EH (cell line): ENCODE measurements at places on chromosomes 4 and X.

DNA sequence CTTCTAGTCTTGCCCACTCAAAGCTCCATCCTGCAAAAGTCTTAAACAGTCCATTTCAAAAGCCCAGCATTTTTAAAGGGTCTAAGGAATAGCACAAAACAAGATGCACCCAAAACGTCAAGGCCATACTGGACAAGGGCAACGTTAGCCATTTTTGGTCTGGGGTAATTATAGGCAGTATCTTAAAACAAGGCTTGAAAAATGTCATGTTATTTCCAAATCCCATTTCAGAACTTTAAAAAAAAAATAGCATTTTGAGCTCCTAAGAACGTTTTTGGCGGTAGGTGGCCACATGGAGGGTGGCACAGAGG is 584 bp upstream of the TMEM165 start:
- DNase-seq: no peak

DNA sequence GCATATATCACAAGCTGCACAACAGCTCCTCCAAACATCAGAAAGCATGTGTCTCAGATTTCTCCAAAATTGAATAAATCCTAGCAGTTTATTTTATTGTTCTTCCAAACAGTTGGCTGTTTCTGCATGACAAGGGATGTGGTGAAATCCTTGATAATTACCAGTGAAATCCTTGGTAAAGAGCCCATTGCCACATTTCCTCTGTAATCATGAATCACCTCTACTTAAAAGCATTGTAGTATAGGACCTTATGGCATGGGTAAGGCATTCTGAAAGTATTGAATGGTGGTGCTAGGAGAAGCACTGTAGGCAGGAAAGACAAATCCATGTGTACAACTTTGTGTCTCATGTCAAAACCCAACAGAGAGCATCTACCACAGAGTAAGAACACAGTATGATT is 135.8 kb upstream of the NDST3 start:
- DNase-seq: peak; percentile 5

DNA sequence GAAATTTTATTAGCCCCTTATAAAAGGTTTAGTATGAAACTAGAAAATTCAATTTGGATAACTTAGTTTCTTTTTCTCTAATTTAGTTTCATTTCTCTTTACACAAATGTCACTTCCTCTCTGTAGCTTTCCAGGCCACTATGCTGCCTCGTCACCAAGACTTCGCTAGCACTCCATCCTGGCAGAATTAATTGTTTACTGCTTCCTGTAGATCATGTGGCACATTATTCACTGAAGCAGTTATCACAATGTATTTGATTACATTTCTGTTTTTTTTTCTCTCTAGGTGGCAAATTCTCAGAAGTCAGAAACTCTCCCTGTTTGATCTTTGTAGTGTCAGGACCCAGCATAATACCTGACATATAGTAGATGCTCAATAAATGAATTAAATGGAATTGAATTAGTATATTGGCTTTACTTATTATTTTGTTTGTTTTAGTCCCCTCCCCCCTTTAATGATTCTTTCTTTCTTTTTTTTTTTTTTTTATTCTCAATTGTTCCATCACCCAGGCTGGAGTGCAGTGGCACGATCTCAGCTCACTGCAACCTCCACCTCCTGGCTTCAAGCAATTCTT is 9.3 kb upstream of the SAT1 start:
- no peak for DNase-seq

- DNase-seq: no peak
Observed at GRCh38 chr4:100708776-100709175, 191.0 kb upstream of the EMCN start.

- DNase-seq: peak; percentile 13
Observed at GRCh38 chr4:99134586-99134985, 9.5 kb downstream of the ADH4 start.

GRCh38 chr4:5924461-5925125 is 31.7 kb upstream of the CRMP1 start:
- DNase-seq: no peak

- no peak for DNase-seq
Observed at GRCh38 chrX:125757794-125758564, 408.1 kb downstream of the DCAF12L2 start.

DNA sequence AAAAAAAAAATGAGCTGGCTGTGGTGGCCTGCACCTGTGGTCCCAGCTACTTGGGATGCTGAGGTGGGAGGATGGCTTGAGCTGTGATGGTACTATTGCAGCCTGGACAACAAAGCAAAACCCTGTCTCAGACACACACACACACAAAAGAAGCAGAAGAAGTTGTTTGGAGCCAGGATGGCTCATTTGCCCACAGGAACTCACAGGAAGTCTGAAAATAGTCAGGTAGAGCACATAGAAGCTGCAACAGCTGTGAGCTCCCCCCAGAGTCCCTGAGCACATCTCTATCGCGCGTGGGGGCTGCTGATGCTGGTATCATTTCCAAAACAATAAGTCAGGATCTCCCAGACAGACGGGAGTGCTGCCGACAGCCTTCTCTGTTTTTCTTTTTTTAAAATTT is 13.4 kb upstream of the DHRSX start:
- DNase-seq: no peak

DNA sequence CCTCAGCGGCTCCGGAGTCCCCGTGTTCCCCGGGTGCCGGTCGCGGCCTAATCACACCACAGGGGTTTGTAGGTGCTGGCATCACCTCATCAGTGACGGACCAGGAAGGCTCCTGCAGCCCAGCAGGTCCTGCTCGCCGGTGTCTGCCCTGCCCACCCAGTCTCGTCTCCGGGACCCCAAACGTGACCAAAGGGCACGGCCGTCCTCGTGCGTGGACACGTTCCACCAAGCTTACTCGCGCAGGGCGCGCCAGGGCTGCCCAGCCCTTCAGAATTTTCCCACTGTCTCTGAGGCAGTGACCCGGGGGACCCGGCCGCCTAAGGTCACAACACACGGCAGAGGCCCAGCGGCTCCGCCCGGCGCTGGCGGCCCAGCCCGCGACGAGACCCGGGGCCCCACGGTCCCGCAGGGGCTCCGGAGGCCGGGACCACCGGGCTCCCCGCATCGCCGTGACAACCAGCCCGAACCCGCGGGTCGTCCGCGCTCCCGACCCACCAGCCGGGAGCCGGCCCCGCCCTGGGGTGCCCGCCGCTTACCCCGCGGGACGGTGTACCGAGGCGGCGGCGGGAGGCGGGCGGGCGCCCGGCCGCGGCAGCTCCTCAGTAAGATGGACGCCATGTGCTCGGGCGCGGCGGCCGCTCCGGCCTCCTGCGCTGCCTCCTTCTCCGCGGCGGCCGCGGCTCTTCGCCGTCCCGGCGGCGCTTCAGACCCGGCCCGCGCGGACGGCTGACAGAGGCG is 454 bp downstream of the LETM1 start:
- peak; percentile 17 for DNase-seq

DNA sequence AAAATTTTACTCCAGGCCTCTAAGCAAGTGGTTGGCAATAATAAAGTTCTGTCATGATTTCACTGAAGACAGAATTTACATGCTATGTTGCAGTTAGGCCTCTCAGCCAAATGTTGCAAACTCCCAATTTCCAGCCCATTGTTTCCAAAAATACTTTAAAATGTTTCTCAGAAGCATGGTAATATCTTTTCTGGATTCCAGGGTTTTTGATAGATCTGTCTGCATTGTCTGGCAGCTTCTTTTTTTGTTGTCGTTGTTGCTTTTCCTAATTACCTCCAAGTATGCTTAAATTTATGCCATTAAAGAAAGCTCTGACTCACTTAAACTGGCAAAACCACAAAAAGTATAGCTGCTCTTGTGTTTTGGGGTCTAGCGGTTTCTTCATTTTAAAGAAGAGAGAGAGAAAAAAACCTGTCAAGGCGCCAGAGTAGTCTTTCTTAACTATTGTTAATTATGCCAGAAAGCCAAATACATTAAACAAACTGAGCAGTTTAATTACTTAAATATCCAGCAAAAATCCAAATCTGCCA is 97.0 kb downstream of the AGTR2 start:
- DNase-seq: no peak

- no peak for DNase-seq
Observed at GRCh38 chr4:472881-473569, 25.9 kb downstream of the ZNF721 start.

GRCh38 chr4:105956569-105956968 is 61.3 kb downstream of the NPNT start:
- peak; percentile 46 for DNase-seq

GRCh38 chr4:140754918-140755773 is 1.0 kb downstream of the TBC1D9 start:
- no peak for DNase-seq

GRCh38 chr4:38154252-38154651 is 194.1 kb downstream of the PTTG2 start:
- DNase-seq: no peak

- no peak for DNase-seq
Observed at GRCh38 chr4:152068866-152069265, 308.1 kb upstream of the GATB start.

- DNase-seq: peak; percentile 81
Observed at GRCh38 chr4:127995776-127996175, 30.6 kb downstream of the ABHD18 start.

GRCh38 chr4:189912170-189912569 is 28.5 kb upstream of the FRG1 start:
- peak; percentile 3 for DNase-seq

DNA sequence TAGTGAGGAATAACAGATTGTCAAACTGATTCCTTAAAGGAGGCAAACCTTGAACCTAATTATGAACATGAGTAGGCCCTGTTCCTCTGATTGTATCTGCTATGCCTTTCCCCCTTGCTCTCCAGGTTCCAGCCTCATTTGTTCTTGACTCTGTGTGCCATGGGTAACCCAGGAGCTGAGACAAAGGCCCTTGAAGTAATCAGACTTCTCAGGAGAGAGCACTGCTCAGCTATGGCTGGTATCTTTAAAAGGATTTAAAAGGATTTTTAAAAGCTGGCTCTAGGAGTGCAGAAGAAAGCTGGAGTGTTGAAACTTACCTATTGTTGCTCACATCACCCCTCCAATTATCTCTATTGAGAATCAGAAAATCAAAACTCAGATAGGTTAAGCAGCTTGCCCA is 1565.5 kb upstream of the AGA start:
- no peak for DNase-seq

- no peak for DNase-seq
Observed at GRCh38 chrX:7801711-7802110, 41.3 kb upstream of the VCX start.

DNA sequence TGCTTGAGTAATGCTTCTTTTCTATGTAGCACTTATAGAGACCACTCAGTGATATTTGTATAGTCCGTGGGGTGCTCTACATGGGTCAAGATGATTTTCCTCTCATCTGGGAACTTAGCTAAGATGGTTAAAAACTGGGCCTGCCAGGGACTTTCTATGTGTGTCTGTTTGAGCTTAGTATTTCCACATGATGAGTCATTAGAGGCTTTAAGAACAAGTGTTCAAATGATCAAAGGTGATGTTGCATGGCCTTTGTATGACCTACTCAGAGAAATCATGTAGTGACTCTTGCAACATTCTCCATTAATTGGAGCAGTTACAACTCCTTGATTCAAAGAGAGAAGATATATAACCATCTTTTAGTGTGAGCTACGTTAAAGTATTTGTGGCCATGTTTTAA is 1480.5 kb upstream of the IGFBP7 start:
- no peak for DNase-seq

GRCh38 chr4:174538123-174538875 is 16.0 kb upstream of the HPGD start:
- no peak for DNase-seq

DNA sequence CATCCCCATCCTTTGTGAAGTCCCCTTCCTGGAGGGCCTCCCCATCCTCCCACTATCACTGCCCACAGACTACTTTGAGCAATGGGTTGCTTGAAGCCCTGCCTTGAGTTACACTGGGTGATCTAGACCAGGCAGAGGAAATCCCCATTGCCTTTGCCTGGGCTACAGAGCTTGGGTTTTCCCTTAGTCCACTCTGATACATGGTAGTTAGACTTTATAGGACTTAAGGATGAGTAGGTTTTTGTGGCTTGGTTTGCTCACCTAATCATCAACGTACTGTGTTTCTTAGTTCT is 56.6 kb downstream of the TMEM131L start:
- DNase-seq: no peak

DNA sequence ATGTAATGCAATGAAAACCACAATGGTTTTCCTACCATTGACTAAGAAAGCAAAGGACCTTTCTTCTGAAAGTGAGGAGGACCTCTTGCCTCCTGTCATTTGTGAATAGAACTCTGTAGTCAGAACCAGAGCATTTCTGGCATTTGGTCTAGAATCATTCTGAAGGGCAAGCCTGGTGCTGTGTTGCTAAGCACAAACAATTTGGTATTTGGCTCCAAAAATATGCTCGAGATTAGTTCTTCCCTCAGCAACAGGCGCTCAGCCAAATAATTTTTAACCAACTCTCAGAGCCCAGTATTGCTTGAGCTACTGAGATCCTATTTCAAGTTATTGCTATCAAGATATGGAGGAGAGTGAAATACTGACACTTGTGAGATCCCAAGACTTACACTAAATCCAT is 71.0 kb downstream of the SNCA start:
- peak; percentile 46 for DNase-seq

DNA sequence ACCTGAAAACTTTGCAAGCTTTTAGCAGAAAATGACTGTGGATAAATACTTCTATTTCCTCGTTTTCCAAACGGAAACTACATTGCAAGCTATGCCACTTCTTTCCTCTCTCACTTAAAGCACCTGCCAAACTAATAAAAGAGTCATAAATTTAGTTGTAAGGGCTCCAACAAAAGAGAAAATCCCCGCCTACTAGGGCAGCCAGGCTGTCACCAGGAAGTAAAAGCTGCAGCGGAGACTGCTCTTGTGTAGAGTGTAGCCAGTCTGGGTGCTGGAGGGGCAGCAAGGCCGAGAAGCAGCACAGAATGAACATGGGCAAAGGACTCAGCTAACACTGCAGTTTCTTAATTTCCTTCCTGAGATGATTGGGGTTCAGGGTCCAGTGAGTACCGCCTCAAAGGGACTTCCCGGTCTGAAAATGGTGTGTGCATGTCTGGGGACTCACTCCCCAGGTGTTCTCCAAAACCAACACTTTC is 89.3 kb upstream of the MAML3 start:
- DNase-seq: no peak

DNA sequence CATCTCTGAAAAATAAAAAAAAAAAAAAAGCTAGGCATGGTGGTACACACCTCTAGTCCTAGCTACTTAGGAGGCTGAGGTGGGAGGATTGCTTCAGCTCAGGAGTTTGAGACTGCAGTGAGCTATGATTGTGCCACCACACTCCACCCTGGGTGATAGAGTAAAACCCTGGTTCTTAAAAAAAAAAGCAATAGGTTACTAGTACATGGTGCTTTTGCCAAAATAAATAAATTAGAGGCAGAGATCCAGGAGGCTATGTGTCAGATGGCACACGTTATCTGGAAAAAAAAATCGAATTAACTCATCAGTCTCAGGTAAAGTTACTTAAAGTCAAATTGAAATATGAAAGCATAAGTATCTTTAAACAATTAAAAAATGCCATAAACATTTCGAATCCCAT is 94.3 kb downstream of the VCX3A start:
- no peak for DNase-seq

DNA sequence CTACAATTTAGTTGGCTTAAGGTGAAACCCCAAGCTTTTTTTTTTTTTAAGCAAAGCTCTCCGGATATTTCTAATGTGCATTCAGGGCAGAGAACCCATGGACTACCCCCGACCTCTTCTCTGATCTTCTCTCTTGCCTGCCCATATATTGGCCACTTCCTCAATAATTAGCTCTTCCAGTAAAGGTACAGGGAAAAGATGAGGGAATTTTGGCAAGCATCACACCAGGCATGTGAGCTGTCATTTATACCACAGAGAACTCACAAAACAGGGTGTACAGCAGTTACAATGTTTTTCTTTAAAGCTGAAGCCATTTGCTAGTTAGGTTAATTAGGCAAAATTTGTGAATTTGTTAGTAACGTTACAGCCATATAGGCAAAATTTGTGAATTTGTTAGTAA is 73.3 kb downstream of the GAB1 start:
- no peak for DNase-seq

GRCh38 chrX:130105244-130105643 is 5.1 kb downstream of the ELF4 start:
- no peak for DNase-seq
